ENCODE measurements at places on chromosomes 4 and X.

- no peak for DNase-seq
Observed at GRCh38 chr4:107937040-107937439, 5.7 kb downstream of the CYP2U1 start.

DNA sequence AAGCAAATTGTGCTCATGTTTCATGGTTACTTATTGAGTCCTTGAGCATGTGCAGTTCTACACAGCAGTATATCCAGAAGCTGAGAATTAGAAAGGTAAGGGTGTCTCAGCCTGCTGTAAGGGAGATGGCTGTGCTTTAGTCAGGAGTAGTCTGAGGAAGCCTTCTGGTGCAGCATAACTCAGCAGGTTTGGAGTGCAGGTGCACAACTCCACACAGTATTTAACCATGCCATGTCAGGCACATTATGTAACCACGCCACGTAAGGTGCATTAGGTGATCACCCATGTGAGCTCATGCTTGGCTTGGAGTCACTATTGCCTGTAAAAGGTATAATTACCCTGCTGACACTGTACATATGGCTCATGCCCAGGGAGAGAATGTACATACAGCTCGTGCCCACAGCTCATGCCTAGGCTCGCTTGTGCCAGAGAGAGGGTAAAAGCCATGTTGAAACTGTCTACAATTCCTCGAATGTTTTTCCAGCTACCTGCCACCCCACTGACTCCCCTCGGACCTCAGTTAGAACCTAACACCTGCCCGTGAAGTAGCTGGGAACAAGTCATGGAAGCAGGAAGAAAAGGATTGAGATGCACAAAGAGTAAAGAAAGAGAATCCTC is 37.8 kb downstream of the UCHL1 start:
- no peak for DNase-seq

DNA sequence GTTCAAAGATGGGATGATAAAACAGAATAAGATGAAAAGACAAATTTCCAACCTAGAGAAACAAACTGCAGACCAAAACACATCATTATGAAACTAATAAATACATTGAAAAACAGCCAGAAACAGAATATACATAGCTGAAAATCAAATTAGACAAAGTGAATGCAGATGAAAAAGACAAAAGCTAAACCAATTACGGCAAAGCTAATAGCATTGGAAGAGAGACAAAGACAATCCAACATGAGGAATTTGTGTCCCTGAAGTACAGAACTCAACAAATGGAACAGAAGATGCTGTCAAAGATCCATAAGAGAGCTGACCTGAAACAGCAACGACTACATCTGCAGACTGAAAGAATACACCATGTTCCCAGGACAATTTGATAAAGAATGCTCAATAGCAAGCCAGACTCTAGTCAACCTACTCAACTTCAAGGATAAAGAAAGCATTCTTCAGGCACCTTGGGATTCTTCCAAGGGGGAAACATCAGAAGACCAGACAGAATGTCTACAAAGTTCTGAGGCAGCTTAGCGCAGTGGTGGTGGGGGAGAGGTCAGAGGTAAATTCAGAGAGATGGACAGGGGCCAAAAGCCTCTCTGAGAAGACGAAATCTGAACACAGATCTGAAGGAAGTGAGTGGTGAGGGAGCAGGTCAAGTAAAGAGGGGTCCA is 27.4 kb upstream of the IRAK1 start:
- DNase-seq = no peak

- no peak for DNase-seq
Observed at GRCh38 chr4:48484494-48485168, 1.5 kb downstream of the SLC10A4 start.

- DNase-seq = no peak
Observed at GRCh38 chrX:129769467-129770154, 10.1 kb upstream of the SASH3 start.

GRCh38 chr4:41268721-41269517 is 12.2 kb downstream of the UCHL1 start:
- no peak for DNase-seq

GRCh38 chr4:25982962-25983361 is 68.9 kb downstream of the SMIM20 start:
- DNase-seq = no peak
